ENCODE measurements at places on chromosomes 5 and 9. TPM values are rescaled to one million over a fixed set of nuclear protein-coding genes. Genes with fewer than 3 reads are reported as not detected.

DNA sequence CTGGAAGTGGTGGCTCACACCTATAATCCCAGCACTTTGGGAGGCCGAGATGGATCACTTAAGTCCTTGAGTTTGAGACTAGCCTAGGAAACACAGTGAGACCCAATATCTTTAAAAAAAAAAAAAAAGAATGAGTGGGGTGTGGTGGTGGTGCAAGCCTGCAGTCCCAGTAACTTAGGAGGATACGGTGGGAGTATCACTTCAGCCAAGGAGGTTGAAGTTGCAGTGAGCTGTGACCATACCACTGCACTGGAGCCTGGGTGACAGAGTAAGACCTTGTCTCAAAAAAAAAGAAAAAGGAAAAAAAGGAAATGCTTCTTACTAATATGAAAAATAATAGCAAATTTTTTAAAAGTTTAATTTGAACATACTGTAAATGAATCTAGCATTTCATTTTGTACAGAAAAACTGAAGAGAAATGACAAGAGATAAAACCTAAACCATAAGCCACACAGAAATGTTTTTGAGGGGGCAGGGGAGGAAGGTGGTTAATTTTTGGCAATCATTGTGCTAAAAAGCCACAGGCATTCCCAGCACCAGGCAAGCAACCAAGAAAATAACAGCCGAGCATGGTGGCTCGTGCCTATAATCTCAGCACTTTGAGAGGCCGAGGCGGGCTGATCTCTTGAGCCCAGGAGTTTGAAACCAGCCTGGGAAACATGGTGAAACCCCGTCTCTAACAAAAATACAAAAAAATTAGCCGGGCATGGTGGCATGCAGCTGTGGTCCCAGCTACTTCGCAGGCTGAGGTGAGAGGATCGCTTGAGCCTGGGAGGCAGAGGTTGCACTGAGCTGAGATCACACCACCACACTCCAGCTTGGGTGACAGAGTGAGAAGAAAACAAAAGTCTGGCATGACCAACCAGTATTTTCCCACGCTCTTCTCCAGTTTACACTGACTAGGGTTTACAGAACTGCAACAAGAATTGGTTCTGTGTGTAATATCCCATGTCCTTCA is 114.5 kb upstream of the NR5A1 start:
- H3K4me3 ChIP-seq: no peak overlapping the region
- no peak for DNase-seq
- no peaks in the 10 kb centered on the region for H3K27me3 ChIP-seq
- no peaks in the 10 kb centered on the region for H3K4me1 ChIP-seq
- H3K27ac ChIP-seq: no peak overlapping the region

- H3K27ac ChIP-seq: no peak overlapping the region
- no peaks in the 10 kb centered on the region for H3K36me3 ChIP-seq
- H3K4me1 ChIP-seq: no peaks in the 10 kb centered on the region
Measured at GRCh38 chr9:75728391-75728790, 162.1 kb upstream of the PCSK5 start.

GRCh38 chr5:72195581-72195980 is 88.3 kb downstream of the MAP1B start:
- H3K4me1 ChIP-seq: no peaks in the 10 kb centered on the region
- H3K27me3 ChIP-seq: peaks cover 8% of the 10 kb centered on the region
- DNase-seq: no peak
- H3K4me3 ChIP-seq: no peak overlapping the region
- no peaks in the 10 kb centered on the region for H3K36me3 ChIP-seq
- no peak overlapping the region for H3K27ac ChIP-seq

GRCh38 chr5:171745602-171746001 is 40.0 kb upstream of the SMIM23 start:
- H3K36me3 ChIP-seq: no peaks in the 10 kb centered on the region
- H3K27ac ChIP-seq: no peak overlapping the region
- H3K27me3 ChIP-seq: no peaks in the 10 kb centered on the region
- H3K4me1 ChIP-seq: no peaks in the 10 kb centered on the region
- H3K4me3 ChIP-seq: no peak overlapping the region

The ACOT12 gene
- not detected for polyA plus RNA-seq

The PCDHGA12 gene
- not detected for polyA plus RNA-seq

All from CD4-positive, CD25-positive, alpha-beta regulatory T cell (primary cell).